BE2C (cell line): ENCODE measurements at places on chromosomes 5 and 9.
A peak's percentile ranks its signal among the peaks of the same experiment; 100 is the strongest.

DNA sequence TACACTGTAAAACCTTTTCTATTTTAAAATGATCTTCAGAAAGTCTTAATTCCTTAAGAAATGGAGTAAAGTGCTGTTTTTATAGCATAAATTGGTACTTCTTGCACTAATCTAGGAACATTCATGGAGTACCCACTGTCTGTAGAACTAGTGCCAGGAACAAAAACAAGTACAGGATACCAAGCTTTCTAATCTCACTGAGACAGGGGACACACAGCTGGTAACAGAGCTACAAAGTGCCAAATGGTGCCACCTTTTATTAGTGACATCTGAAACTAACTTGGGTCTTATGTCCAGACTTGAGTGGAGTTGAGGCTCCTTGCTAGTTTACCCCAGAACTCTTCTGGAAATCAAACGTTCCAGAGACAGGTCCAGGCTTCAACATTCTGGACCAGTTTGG is 57.9 kb downstream of the RNF130 start:
- no peak for DNase-seq

GRCh38 chr5:135008556-135008955 is 25.5 kb downstream of the PITX1 start:
- no peak for DNase-seq

- DNase-seq = no peak
Observed at GRCh38 chr5:107385708-107386107, 285.0 kb downstream of the EFNA5 start.

- DNase-seq = no peak
Observed at GRCh38 chr5:128097781-128098180, 14.2 kb downstream of the SLC12A2 start.

GRCh38 chr9:5263351-5264218 is 32.4 kb downstream of the INSL4 start:
- DNase-seq = no peak

- no peak for DNase-seq
Observed at GRCh38 chr9:2317591-2317990, 302.4 kb downstream of the SMARCA2 start.

DNA sequence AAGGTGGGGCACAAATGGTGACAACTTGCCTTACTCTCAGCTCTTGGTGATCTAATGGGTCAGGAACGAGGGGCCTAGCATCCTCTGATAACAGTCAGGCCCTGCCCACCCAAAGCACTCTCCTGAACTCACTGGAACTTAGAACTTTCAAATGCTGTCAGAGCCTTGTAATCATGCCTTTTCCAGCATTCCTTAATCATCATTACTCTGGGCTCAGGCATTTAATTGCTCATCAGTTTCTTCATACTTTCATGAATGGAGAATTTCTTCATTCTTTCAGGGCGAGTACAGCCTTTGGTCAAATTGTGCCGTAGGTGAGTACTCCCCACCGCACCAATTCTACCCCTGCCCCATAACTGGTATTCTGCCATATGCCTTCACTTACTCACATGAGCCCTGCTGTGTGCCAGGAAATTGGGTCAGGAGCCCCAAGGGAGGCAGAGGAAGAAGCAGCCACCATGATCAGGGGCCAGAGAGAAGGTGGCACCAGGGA is 30.2 kb upstream of the DUSP1 start:
- no peak for DNase-seq

DNA sequence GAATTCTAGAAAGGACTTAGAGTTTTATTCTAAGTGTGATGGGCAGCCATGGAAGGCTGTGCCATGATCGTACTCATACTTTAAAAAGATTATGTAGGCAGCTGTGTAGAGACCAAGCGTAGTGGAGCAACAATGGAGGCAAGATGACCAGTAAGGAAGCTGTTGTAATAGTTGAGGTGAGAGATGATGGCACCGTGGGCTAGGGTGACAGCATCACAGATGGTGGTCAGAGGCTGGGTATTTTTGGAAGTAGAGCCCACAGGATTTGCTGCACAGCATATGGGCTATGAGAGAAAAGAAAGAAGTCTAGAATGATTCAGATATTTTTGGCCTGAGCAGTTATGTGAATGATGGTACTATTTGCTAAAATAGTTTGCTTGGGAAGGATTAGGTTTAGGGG is 7.7 kb downstream of the ARHGAP26 start:
- DNase-seq = no peak

GRCh38 chr5:132526974-132527564 is 16.3 kb downstream of the IL5 start:
- no peak for DNase-seq

DNA sequence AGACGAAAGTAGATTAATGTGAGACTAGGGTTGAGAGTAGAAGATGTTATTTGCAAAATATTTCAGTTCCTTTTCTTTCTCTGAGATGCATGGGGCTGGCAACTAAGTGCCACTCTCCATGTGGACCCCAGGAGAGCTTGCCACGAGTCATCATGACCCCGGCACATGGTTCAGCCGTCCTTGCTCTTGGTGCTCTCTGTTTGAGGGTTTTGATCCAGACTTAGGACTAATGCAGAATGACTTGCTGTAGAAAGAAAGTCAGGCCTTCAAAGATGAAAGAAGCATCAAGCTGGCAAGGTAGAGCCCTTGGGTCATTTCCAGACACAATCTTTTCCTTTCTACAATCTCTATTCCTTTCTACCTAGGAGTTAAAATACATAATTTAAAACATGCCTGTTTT is 84.7 kb downstream of the RASGRF2 start:
- no peak for DNase-seq

- no peak for DNase-seq
Observed at GRCh38 chr5:81896764-81897163, 75.1 kb upstream of the ATG10 start.

DNA sequence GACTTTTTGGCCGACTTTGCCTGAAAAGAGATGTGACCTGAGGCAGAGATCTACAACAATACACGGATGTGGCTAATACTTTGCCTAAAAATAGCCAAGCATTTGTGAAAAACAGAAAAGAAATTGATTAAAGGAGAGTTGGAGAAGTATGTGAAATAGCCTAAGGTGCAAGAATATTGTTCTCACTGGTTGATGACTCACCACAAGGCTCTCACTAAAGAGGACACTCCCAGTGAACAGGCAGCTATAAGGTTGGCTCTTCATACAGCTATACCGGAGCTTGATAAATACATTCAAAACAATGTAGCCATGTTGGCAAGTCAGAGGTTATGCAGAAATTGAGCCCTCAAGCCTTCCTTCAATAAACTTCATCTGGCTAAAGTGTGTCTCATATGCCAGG is 317.2 kb upstream of the GRAMD2B start:
- no peak for DNase-seq

DNA sequence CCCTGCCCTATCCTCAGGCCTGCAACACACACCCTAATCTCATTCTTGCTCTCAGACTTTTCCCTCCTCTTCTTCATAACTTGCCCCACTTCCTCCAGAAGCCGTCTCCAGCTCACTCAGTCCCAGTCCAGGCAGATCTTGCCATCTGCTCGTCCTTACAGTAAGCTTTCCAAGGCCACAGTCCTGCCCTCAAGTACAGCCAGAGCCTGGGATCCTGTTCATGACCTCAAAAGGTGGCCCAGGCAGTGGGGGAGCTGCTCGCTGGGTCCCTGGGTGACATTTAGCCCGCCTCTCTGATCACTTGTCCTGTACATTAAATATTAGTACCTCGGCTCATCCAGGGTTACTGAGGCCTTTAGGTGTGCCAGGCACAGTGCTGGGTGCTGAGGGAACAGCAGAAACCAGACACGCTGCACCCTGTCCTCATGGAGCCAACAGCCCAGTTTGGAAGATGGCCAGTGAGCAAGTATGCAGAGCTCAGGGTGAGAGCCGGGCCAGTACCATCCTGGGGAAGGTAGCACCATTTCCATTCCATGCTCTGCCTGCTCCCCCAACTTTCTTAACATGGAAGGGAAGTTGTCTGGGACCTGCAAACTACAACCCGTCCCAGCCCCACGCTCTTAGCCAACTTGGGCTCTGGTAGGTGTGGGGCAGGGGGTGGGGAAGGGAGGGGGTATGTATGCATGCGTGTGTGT is 100.4 kb downstream of the C5orf15 start:
- no peak for DNase-seq

GRCh38 chr9:12715268-12715667 is 22.1 kb downstream of the TYRP1 start:
- no peak for DNase-seq

GRCh38 chr5:105587963-105588662 is 2025.5 kb upstream of the NUDT12 start:
- peak; percentile 44 for DNase-seq
